ENCODE measurements at places on chromosomes 5 and 9. TPM values are rescaled to one million over a fixed set of nuclear protein-coding genes. Genes with fewer than 3 reads are reported as not detected.

DNA sequence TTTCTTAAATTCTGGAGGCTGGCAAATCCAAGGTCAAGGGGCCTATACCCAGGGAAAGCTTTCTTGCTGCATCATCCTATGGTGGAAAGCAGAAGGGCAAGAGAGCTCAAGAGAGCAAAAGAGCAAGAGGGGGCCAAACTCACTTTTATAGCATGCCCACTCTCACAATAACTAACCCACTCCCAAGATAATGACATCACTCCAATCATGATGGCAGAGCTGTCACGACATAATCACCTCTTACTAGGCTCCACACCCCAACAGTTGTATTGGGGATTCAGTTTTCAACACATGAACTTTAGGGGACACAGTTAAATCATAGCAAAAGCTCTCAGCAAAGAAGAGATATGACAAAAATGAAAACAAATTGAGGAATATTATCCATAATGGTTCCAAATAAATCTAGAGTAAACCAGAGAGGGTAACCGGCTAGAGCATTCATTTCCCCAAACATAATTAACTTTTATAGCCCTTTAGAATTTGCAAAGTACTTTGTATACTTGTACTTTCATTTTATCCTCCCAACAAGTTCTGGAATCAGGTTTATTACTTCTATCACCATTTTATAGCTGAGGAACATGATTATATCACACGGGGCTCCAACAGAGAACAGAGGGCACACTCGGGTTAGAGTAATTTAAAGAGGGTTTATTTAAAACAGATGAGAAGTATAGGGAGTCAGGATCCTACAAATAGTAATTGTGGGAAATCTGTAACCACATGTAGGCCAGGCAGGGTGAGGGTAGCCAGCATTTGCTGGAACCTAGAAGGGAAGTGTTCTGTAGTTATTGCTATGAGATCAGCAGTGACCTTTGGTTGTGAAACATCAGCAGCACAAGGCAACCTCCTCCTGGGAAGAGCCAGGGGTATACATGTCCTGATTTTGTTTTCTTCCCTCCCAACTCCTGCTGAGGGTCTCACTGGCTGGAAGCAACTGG, 7.2 kb upstream of the TARS1 start:
- DNase-seq: no peak

SLC34A1 gene
- not detected for total RNA-seq

PTGES2 gene
- 61.2 TPM for total RNA-seq

GRCh38 chr5:18281947-18282581, 647.8 kb downstream of the TAF11L14 start:
- DNase-seq: peak; percentile 25

GRCh38 chr5:94249430-94249829, 369.0 kb downstream of the KIAA0825 start:
- no peak for DNase-seq

GRCh38 chr9:107540164-107540561, 50.6 kb upstream of the KLF4 start:
- no peak for DNase-seq

DNA sequence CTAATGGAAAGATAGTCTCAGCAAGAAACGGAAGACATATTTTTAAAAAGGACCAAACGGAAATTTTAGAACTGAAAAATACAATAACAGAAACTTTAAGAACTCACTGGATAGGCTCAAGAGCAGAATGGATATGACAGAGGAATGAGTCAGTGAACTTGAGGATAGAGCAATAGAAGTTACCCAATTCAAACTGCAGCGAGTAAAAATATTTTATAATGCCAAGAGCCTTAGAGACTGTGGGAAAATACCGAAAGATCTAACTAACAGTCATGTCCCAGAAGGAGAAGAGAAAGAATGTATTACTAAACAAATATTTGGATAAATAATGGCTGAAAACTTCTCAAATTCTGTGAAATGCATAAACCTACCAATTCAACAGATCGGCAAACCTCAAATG, 40.8 kb downstream of the ADAMTS2 start:
- DNase-seq: no peak

GRCh38 chr5:14062178-14062577, 81.0 kb upstream of the TRIO start:
- DNase-seq: no peak

GRCh38 chr5:67182301-67182790, 14.3 kb downstream of the CD180 start:
- peak; percentile 36 for DNase-seq

- peak; percentile 83 for DNase-seq
Measured at GRCh38 chr9:18504707-18505106, 30.8 kb downstream of the ADAMTSL1 start.

CEL gene
- 2.2 TPM for total RNA-seq

FAM81B gene
- total RNA-seq: not detected

TCF7 gene
- 0.73 TPM for total RNA-seq

- no peak for DNase-seq
Measured at GRCh38 chr9:31347082-31347617, 1037.3 kb upstream of the ACO1 start.

- DNase-seq: peak; percentile 31
Measured at GRCh38 chr9:11269036-11269435, 656.2 kb upstream of the PTPRD start.

DNA sequence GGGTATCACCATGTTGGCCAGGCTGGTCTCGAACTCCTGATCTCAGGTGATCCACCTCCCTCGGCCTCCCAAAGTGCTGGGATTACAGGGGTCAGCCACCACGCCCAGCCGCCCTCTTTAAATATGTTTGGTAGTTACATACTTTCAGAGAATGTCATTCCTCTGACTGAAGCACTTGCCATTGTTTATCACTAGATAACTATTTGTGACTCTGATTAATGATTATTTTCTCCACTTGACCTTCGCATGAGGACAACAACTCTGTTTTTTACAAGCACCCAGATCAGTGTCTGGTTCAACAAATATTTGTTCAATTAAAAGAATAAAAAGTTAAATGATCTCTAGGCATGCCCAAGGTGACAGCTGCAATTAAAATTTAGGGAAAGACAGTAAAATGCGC, 56.2 kb downstream of the CLINT1 start:
- no peak for DNase-seq

DNA sequence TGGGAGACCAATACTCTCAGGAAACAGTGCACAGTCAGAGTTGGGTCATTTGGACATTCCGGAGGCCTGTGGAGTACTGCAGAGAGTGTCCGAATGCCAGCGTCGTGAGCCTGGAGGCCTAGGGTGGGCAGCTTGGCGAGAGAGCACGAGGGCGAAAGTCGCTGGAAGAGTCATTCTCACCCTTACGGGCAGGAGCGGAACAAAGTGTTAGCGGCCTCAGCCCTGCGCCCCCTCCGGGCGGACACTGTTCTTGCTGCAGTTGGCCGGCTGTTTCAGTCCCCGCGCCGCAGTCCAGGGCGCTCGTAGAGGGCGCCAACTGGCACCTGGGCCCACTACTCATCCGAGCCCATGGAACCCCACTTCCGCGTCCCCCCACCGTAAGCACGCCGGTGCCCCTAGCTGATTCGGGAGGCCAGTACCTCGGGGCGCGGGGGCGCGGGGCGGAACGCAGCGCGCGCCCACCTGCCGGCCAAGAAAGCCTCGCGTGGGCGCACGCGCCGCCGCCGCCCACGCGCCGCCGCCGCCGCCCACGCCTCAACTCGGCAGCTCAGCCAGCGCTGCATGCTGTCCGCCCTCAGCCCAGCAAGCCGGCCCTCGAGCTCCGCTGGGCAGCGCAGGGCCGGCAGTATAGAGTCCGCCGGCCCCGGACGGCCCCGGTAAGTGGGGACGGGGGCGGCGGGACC, 99.7 kb upstream of the CCL21 start:
- peak; percentile 75 for DNase-seq

LVRN gene
- 0.53 TPM for total RNA-seq

DNA sequence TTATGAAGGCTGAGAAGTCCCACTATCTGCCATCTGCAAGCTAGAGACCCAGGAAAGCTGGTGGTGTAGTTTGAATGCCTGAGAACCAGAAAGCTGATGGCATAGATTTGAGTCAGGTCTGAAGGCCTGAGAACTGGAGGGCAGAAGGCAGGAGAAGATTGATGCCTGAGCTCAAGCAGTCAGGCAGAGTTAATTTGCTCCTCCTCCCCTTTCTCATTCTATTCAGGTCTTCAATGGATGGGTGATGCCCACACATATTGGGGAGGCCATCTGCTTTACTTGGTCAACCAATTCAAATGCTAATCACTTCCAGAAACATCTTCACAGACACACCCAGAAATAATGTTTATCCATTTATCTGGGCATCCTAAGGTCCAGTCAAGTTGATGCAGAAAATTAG, 87.6 kb upstream of the CPLX2 start:
- no peak for DNase-seq

DNA sequence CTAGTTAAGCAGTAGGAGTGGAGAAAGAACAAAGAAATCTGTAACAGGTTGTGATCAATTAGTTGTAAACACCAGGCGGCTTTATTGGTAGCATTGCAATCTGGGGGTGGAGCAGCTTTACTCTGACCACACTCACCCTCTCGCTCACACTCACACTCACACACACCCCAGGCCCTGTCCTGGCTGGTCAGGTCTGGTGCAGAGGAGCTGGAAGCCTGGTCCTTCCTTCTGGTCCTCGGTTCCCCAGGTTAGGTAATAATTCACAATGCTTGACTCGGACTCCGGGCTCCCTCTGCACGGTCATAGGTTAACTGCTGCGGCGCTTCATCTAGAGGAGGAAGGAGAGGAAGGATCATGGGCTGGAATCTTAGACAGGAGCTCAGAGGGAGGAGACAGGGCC, 1.6 kb downstream of the CCL19 start:
- DNase-seq: no peak

BAAT gene
- 0.09 TPM for total RNA-seq

- no peak for DNase-seq
Measured at GRCh38 chr5:151097820-151098767, 17.3 kb upstream of the TNIP1 start.

DPH7 gene
- total RNA-seq: 37.6 TPM

- peak; percentile 58 for DNase-seq
Measured at GRCh38 chr5:127313847-127314473, 23.4 kb downstream of the MEGF10 start.

GRCh38 chr5:163658702-163659567, 153.5 kb downstream of the MAT2B start:
- no peak for DNase-seq

GRCh38 chr5:117266280-117266679, 691.7 kb upstream of the SEMA6A start:
- no peak for DNase-seq

DNA sequence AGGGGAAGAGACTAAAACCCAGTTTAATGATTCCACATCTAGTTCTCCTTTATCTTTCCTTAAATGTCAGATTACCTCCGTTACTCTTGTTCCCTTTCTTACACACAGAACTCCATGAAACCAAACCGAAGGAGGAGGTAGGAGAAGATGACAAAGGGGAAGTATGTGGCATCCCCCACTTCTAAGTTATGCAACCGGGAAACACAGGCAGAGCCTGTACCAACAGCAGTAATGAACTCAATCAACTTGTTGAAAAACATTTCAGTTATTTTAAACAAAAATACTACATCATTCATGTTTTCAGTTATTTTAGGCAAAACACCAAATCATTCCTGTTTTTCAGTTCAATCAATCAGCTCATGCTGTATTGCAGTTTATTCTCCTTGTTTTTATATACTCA, 101.8 kb downstream of the PCSK1 start:
- DNase-seq: no peak

GRCh38 chr5:179260324-179261070, 84.8 kb downstream of the ADAMTS2 start:
- no peak for DNase-seq

DNA sequence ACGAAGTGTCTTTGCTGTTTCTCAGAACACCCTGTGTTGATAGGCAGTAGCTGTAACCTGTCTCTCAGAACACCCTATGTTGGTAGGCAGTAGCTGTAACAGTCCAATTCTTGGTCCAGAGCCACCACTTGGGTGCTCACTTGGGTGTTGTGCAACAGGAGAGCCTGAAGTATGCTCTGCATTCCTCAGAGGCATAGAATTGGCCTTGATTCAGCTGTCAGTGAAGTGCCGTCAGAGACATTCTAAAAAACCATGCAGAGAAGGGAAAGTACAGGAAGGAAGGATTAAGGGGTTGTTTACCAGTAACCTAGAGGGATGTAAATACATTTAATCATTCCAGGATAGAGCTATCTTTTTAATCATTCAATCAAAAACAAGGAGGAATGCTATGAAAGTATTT, 231.2 kb downstream of the ARRDC3 start:
- no peak for DNase-seq

SPINK6 gene
- total RNA-seq: not detected

Measured in neural progenitor cell (in vitro differentiated cells).